ENCODE measurements at places on chromosomes 2 and 18.

DNA sequence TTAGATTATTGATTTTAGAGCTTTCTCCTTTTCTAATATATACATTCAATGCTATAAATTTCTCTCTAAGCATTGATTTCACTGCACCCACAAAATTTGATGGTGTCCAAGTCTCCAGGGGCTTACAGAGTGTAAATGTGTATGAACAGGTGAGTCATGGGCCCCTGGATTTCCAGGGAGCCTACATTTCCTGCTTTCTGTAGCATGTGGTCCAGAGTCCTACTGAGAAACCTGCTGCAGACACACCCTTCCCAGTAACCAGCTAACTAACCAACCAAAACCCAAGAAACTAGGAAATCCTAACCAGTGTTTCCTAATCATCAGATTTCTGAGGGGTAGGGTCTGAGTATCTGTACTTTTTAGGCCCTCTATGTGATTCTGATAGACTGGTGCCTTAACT lies 39.5 kb upstream of the TANC1 start:
- no peak for DNase-seq

DNA sequence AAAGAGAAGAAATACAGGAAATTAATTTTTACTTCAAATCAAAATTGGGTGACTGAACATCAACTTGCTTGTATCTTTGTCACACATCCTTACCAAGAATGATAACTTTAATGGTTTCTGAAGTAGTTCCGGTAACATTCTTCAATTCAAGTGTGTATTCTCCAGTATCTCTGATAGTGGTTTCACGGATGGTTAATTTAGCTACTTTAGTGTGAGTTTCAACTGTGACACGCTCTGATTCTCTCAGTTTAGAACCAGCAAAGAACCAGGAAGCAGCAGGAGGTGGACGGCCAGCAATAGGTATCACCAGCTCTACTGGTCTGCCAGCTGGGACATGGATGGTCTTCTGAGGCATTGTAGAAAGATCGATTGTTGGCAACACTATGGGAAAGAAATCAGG lies 62.3 kb downstream of the PLEKHA3 start:
- no peak for DNase-seq

- no peak for DNase-seq
These were observed 253.3 kb upstream of the TANK start for GRCh38 chr2:160906878-160907277.

DNA sequence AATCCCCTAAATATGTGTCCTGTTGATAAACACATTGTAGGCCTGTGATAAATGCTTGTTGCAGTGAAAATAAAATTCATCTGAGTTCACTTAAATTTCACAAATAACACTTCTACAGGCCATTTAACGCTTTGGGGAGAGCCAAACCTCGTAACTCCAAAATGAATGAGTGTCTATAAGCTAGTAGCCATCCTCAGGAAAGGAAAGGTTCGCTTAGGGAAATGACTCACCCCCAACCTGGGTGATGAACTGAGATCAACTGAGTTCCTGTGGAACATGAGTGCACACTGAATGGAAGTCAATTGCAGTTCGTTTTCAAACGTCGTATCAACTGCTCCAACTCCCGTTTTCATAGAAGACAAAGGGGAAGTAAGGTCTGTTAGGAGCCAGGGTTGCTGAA lies 527.6 kb upstream of the ID2 start:
- no peak for DNase-seq

GRCh38 chr2:148653437-148653836 lies 8.9 kb downstream of the EPC2 start:
- DNase-seq = no peak
